ENCODE measurements at places on chromosomes 7 and 10.

GRCh38 chr10:89115876-89116627, 91.1 kb downstream of the CH25H start:
- DNase-seq: no peak

- DNase-seq: no peak
These were observed 551 bp downstream of the IFIT1 start for GRCh38 chr10:89392974-89393373.

DNA sequence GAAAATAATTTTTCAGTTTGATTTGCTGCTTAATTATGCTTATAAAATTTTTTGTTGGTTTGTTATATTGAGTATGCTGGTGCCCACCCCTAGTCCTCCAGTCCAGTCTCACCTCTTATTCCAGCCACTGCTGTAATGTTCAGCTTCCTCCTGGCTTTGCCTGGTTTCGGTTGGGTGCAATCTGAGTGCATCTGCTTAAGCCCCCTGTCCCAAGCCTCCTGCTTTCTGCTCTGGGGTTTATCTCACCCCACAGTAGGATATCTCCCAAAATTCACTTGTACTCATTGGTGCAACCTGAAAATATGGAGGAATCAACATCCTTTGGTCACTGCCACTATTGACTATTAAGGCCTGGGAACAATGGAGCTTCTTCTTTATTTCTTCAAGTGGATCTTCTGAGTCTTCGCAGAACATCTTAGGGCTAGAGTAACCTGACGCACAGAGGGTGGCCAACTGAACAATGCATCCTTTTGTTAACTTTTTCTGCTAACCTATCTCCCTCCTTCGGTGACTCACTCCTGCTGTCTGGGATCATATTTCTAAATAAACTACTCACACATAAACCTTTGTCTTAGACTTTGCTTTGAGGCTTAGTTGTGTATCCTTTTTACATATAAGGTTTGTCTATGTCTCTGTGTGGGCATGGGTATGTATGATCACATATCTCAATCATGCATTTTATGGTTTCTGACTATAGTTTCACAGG, 19.1 kb upstream of the SOSTDC1 start:
- no peak for DNase-seq

GRCh38 chr7:124700655-124701054, 64.9 kb downstream of the GPR37 start:
- no peak for DNase-seq

DNA sequence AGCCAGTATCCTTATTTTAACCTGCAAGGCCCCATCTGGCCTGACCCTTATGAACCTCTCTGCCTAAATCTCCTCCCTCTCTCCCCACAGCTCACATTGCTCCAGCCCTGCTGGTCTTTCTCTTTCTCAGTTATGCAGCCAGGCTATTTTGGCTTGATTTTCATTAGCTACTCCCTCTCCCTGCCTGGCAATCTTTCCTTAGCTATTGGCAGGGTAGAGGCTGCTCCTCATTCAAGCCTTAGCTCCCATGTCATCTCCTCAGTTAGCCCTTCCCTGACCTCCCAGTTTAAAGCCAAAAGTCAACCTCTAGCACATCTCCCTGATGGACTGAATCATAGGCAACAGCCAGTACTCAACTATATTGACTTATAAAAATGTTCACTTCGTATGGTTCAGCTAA, 214.4 kb upstream of the CELF2 start:
- peak; percentile 78 for DNase-seq

DNA sequence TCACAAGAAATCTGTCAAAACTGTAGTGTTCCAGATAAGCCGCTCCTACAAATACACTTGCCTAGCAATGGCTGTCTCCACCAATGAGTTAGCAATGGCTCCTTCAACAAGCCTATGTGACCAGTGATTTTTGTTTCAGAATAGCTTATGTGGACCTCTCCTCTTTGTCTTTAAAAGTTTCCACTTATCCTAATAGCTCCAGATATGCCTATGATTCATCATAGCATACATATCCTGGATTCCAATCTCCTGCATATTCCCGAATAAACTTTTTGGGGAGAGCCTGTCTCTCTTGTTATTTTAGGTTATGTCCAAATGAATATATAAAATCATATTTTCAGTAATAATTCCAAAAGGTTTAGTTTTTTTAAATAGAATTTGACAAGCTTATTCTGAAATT, 510.6 kb downstream of the ARL4A start:
- DNase-seq: no peak

GRCh38 chr7:119737390-119737789, 535.6 kb upstream of the KCND2 start:
- DNase-seq: no peak

- peak; percentile 39 for DNase-seq
These were observed 99.7 kb downstream of the TNS3 start for GRCh38 chr7:47482013-47482875.

- no peak for DNase-seq
These were observed 145.1 kb downstream of the PLXNA4 start for GRCh38 chr7:132430861-132431822.

- DNase-seq: no peak
These were observed 76.7 kb upstream of the MTPN start for GRCh38 chr7:136053689-136054485.

DNA sequence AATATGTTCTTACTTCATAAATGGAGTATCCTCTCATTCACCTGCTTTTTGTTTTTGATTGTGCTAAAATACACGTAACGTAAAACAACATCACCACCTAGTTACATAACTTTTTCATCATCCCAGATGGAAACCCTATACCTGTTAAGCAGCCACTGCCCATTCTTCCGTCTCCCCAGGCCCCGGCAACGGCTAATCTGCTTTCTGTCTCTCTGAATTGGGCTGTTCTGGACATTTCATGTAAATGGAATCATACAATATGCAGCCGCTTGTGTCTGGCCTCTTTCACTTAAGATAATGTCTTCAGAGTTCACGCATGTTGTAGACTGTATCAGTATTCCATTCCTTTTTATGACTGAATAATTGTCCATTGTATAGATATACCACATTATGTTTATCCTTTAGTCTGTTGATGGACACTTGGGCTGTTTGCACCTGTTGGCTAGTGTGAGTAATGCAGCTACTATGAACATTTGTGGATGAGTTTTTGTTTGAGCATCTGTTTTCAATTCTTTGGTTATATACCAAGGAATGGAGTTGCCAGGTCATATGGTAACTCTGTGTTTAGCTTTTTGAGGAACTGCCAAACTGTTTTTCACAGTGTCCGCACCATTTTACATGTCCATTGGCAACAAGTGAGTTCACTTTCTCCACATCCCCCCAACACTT, 14.1 kb upstream of the SUN1 start:
- DNase-seq: no peak

DNA sequence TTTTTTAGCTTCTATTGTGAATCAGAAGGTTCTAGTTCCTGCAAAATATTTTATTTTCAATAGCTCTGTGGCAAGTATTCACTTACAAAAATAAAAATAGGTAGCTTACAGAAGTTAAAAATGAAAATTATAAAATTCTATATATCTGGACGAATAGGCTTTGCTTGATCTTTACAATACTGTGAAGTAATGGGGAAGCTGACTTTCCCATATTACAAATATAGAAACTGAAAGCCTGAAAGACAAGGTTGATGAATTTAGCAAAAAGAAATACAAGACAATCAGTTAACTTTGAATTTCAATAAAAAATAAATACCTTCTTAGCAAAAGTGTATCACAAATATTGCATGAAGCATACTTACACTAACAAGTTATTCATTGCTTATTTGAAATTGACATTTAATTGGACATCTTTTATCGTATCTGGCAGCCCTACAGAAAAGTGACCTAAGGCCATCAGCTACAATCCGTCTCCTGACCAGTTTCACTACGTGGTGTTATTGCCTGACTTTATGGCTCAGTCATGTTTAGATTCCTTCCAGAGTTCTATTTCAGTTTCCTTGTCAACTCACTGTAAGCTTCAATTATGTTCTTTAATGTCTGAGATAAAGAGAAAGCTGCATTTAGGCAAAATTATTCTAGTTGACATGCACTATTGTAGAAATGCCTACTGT, 310.5 kb upstream of the HGF start:
- DNase-seq: no peak

DNA sequence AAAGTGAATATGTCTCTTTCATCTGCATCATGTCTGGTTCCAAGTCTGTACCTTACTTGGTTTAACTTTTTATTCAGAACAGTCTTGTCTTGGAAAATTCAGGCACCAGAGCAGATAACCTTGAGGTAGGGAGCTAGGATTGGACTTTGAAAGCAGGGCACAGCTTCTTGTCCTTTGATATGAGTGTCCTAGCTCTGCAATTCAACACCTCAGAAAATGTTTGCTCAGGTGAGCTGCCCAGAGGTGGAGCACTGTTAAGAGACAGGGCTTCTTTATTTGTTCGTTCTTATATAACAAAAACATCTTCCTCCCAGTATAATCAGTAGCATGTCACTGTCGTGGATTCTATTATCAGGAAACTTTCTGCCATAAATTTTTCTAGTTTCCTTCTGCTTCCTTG, 118.3 kb downstream of the LRRC4 start:
- DNase-seq: no peak

- no peak for DNase-seq
These were observed 5.1 kb downstream of the RASGEF1A start for GRCh38 chr10:43261578-43262396.

GRCh38 chr7:142139597-142140400, 28.3 kb downstream of the MGAM2 start:
- no peak for DNase-seq

DNA sequence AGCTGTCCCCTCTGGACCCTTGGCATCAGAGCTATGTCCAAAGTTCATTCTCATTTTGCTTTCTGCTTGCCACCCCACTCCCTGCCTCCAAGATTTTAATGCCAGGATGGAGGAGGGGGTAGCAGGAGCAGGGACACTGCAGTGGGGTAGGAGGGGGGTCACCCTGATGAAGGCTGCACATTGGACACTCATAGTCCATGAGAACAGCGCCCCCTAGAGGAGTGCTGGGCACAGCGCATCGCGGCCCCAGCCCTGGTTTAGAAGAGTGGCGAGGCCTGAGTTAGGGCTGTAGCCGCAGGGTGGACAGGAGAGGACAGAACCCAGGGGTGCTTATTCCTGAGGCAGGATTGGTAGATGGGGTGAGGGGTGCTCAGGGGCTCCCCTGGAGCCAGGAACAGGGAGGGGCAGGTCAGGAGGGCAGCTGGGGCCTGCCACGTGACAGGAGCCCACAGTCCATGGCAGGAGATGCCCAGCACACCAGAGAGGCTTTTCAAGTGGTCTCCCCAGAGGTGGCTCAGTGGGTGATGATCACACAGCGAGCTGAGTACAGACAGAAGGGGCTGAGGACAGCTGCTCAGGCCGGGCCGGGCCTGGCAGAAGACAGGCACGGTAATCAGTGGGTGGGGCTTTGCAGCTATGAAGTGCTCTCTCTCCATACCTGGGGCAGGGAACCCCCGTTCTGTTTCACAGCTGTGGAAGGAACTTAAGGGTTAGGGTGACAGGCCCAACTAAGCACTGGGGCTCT, 71.4 kb downstream of the NEURL1 start:
- no peak for DNase-seq

GRCh38 chr7:83271212-83272099, 108.8 kb upstream of the PCLO start:
- no peak for DNase-seq

DNA sequence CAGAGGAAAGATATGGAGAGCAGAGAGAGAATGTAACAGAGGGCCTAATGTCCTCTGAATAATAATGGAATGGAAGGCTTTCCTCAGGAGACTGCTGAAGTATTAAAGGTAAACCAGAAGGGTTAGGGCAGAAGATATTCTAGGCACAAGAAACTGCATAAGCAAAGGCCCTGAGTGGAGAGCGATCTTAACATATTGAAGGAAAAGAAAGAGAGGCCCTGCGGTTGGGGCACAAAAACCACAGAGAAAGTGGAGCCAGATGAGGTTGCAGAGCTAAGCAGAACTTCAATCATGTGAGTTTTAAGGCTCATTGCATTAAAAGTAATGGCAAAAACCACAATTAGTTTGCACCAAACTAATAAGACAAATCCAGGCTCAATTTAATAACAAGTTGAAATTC, 115.8 kb upstream of the VSTM2A start:
- no peak for DNase-seq

DNA sequence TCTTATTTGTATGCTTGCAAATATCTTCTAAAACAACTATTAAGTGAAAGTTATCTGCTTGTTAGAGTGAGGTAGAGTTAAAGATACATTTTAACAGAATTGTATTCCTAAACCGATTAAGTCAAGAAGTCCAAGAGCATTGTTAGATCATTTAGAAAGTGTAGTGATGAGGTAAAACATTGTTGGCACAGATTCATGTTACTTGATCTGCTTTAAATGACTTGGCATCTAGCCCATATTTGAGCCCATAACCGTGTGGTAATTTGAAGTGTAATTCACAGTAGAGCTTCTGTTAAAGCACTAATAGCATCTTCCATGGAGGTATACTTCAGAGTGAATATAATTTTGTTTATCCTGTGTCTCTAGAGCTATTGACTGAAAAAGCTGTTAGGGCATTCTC, 62.1 kb downstream of the PTEN start:
- no peak for DNase-seq

DNA sequence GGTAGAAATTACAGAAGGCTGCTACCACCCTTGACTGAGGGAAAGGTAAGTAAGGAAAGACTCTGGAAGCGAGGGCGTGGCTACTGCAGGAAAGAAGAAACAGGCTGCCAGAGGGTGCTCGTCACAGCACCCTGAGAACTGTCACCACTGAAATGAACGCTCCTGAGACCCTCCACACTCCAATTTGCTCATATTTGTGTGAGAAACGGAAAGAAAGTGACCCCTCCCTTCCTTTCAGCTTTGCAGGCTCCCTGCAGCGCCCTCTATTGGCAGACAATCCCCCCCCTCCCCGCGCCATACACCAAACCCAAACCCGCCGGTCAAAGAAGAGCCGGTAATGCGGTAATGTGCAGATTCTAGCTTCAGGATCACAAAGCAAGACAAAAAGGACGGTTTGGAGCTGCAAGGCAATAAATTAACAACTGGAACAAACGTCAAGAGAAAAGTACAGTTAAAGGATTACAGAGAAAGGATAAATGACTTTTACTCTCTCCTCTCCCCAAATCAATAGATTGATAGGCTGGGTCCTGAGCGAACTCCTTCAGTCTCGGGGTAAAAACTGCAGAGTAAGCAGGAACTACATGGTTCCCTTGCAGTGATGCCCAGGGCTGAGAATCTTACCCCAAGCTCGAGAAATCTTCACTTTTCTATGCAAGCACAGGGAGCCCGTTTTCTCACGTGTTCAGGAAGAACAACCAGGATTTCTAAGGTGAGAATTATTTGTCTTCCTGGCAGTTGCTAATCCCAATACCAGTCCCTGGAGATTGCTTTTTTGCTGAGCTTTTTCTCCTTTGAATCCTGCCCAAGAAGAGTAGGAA, 47.6 kb downstream of the STEAP1B start:
- peak; percentile 73 for DNase-seq

Measured in right hindlimb (tissue), 1 donor.